ENCODE measurements at places on chromosomes 1 and 21. TPM values are rescaled to one million over a fixed set of nuclear protein-coding genes. Genes with fewer than 3 reads are reported as not detected.

Gene ZMYND12
- total RNA-seq: 0.42 TPM

DNA sequence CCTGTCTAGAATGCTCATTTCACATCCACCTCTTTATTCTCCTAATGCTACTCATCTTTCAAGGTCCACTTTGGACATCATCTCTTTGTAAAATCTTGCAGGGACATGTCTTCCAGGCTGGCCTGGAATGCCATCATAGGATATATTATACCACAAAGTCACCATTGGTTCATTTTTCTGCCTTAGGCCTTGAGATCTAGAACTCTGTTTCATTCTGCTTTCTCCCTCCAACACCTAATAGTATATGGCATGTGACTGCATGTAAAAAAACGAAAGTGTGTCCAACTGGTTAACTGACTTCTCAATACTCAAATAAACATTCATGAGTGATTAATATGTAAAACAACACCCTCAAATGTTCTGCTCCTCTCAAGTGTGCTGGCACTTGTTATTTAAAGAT is 84.1 kb downstream of the RGS2 start:
- H3K4me3 ChIP-seq: no peak overlapping the region
- H3K27me3 ChIP-seq: no peaks in the 10 kb centered on the region
- peaks cover 2% of the 10 kb centered on the region for H3K4me1 ChIP-seq
- peaks cover 2% of the 10 kb centered on the region for H3K36me3 ChIP-seq
- no peak for DNase-seq
- H3K27ac ChIP-seq: no peak overlapping the region

DNA sequence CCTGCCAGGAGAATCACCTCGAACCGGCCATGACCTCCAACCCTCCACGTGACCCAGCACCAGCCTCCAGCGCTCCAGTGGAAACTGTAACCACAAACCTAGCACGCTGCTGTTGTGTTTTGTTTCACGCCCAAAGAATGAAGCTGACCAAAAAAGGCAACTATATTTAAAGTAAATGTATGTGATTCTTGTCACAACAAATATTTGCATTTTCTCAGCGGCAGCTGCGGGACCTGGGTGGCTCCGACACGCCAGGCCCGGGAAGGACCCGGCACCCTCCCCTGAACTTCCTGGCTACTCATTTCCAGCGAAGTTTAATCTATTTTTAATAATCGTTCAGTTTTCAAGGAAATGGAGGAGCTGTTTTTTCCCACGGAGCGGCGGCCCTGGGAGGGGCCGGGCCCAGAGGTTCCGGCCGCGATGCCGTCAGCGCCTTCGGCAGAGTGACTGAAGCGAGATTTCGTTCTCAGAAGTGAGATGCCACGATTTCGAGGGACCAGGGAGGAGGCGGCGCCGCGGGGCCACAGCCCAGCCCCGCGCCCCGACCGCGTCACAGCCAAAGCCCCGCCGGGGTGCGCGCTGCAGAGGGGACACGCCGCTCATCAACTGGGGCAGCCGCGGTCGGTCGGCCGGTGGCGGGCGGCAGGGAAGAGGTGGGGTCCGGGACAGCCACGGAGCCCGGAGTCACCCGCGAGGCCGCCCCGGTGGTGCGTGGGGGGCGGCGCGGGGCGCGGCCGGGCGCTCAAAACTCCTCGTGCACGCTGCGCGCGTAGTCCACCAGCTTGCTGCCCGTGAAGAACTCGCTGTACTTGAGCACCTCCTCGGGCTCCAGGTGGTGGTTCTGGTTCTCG is 3.0 kb upstream of the TNFRSF4 start:
- H3K4me3 ChIP-seq: no peak overlapping the region
- no peak for DNase-seq
- no peaks in the 10 kb centered on the region for H3K27me3 ChIP-seq

DNA sequence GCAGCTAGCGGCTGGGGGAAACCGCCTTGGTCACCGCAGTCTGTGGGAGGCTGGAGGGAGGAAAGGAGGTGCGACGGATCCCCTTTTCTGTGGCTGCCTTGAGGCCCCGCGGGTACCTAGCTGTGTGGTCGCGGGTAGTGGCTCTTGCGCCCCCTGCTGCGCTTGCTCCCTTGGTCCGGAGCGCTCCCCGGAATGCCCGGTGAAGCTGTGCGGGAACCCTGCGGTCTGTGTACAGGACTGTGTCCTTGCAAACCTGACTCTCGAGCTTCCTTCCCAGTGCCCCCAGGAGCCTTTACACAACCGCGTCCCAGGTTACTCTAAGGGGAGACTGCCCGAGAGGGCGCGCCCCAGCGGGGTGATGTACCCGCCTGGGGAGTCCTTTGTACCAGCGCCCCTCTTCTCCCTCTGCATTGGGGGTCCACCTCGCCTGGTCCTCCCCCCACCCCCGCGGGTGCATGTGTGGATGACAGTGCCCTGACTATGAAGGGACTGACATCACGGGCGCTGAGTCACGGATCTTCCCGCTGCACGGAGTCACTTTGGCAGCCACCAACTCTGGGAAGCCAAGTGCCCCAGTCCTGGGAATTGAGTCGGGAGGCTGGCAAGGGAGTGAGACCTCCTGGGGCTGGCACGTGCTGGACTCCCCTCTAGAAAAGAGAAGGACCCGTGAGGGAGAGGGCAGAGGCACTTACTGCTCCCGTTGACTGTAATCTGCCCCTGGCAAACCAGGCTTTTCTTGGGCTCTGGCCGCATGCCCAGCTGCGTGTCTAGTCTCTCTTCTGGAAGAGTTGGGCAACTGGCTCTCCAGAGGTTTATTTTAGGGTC is 816 bp downstream of the IL6R start:
- no peaks in the 10 kb centered on the region for H3K4me1 ChIP-seq
- no peak overlapping the region for H3K27ac ChIP-seq
- peaks cover 6% of the 10 kb centered on the region for H3K27me3 ChIP-seq
- H3K4me3 ChIP-seq: peak overlapping the region; percentile 67
- H3K36me3 ChIP-seq: no peaks in the 10 kb centered on the region

DNA sequence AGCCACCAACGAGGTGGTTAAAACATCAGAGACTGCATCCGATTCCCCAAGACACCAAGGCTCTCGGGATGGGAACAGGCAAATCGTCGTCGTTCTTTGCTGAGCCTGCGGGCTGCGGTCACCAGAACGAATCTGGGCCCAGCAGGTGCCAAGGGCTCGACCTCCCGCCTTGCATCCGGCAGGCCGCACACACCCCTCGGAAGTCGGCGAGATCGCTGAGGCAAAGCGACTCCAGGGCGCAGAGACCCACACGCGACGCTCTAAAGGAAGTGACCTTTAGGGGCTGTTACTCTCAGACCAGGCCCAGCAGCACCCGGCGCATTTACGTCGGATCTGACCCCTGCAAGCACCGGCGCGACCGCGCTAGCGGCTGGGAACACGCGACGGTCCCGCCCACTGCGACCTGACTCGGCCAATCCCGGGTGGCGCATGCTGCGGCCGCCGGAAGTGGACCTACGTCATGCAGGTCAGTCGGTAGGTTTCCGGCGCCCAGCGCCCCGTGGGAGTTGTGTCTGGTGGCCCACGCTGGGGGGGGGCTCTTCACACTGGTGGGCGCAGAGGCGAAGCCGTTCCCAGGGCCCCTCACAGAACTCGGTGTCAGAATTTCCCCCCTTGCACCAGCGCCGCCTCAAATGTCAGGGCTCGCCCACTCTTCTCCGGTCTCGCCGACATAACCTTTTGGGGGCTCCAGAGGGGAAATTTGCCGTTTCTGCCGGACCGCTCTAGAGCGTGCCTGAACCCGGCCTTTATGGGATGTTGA is 7.5 kb upstream of the PARK7 start:
- peaks cover 11% of the 10 kb centered on the region for H3K36me3 ChIP-seq
- H3K27ac ChIP-seq: no peak overlapping the region
- DNase-seq: peak; percentile 67
- H3K27me3 ChIP-seq: no peaks in the 10 kb centered on the region
- H3K4me1 ChIP-seq: no peaks in the 10 kb centered on the region

DNA sequence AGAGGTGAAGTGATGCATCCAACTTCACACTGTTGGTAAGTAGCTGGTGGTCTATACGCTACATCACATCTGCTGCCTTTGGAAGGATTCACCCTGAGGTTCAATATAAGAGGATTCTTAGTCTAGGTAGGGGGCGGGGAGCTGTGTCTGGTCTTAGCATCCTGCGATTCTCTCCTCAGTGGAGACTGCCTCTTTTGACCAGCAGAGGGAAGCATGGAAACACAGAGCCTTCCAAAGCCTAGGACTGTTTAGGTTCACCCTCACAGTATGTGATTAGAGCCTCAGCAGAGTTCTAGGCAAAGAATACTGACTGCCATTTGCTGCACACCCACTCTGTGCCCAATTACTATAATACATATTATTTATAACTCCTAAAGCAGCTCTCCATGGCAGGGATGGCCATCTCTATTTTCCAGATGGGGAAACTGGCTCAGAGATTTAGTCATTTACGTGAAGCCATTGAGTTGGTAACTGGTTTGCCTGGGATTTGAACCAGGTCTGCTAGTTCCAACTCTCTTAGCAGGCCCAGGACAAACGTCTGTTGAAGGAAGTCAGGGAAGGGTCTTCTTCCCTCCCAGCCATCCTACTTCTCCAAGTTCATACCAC is 28.9 kb upstream of the EFCAB14 start:
- peak; percentile 71 for DNase-seq
- no peak overlapping the region for H3K27ac ChIP-seq
- no peaks in the 10 kb centered on the region for H3K27me3 ChIP-seq
- no peaks in the 10 kb centered on the region for H3K4me1 ChIP-seq
- no peak overlapping the region for H3K4me3 ChIP-seq

Measured in H9 (cell line).